ENCODE measurements at places on chromosomes 5 and 9.
A peak's percentile ranks its signal among the peaks of the same experiment; 100 is the strongest.

GRCh38 chr5:172758077-172758833 lies 12.7 kb downstream of the DUSP1 start:
- no peak for DNase-seq

DNA sequence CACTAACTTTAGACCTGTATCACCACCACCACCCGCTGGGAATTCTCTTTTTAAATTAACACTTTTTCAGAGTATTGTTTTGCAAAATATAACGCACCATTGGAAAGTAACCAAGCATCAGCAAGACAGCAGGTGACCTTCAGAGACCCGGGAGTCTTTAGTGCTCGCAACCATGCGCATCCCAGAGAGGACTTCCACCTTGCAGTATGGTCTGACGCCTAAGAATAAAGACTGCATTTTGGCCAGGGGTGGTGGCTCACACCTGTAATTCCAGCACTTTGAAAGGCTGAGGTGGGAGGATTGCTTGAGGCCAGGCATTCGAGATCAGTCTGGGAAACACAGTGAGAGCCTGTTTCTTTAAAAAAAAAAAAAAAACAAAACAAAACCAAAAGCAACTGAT lies 113.8 kb downstream of the MED27 start:
- DNase-seq, result no peak

- no peak for DNase-seq
Observed at GRCh38 chr9:101484046-101484445, 48.5 kb upstream of the ALDOB start.

GRCh38 chr5:113232221-113232620 lies 202.6 kb downstream of the TSSK1B start:
- no peak for DNase-seq

GRCh38 chr9:111615928-111616327 lies 15.2 kb upstream of the DNAJC25 start:
- no peak for DNase-seq

GRCh38 chr5:39190311-39191102 lies 28.9 kb downstream of the FYB1 start:
- DNase-seq, result no peak

GRCh38 chr9:126499911-126500599 lies 113.7 kb upstream of the LMX1B start:
- DNase-seq, result no peak

DNA sequence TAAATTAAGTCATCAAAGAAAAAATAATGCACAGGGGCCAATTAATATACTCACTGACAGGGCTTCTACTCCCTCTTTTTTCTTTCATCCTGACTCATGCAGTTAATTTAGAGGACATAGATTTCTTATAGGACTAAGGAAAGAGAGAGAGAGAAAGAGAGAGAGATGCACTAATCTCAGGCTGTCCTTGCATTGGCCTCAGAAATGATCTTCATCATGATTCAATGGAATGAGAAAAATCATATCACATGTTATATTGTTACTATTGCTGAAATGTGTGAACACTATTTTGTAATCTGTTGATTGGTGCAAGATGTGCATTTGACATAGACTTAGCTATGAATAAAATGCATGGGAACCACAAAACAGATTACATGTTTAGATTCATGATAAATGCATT lies 608.3 kb upstream of the NUDT12 start:
- DNase-seq, result no peak

DNA sequence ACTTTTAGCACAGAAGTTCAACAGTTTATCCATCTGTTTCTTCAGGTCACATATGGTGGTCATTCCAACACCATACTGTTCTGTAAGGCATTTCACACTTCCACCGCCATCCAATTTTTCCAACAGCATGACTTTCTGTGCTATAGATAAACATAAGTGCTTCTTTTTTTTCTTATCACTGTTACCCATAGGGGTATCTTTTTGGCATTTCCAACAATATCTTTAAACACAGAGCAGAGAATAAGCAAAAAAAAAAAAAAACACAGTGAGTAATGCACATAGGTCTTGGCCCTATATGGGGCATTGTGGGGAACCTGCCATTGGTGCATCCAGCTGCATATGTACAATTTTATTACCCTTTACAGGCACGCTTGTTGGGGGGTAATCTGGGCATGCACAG lies 12.2 kb upstream of the ZNF367 start:
- no peak for DNase-seq

DNA sequence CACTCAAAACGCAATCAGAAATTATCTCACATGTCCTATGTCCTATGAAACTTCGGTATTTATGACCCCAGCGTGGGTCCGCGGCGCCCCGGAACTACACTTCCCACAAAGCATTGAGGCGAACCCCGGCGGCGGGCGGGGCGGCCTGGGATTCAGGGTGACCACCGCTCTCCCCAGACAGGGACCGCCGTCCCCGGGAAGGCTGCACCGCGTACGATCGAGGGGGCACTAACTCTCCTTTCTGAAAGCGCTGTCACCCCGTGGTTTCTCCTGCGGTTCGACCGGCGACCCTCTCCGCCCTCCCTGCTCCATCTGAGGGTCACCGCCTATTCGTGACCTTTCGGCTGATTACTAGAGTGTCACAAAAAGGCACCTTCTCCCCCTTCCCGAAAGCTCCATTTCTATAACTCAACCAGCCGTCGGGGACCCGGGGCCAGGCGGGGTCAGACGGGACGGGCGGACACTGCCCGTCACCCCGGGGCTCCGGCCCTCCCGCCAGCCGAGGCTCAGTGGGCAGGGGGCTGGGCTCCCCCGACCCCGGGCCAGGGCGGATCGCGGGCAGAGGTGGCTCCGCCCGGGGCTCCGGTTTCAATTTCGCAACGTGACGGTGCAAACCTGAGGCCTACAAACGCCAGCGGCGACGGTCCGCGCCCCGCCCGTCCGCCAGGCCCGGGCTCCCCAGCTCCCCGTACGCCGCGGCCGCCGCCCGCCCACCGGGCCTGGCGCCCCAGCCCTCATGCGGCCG lies 1.3 kb downstream of the ECPAS start:
- peak; percentile 59 for DNase-seq

- no peak for DNase-seq
Observed at GRCh38 chr9:24460781-24461180, 84.9 kb downstream of the IZUMO3 start.

DNA sequence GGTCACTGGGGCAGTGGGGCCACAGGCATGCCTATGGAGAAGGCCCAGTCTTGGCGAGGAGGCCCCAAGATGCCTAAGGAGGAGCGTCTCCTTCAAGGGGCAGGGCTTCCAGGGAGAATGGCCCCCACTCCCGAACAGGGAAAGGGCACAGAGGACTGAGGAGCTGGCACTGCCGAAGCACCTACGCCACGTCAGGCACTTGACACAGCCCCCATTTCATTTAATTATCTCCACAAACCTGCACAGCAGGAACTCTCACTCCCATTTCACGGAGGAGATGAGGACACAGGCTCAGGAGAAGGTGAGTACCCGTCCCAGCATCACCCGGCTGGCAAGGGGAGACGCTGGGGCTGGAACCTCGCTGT lies 26.0 kb downstream of the EGR1 start:
- no peak for DNase-seq

- DNase-seq, result no peak
Observed at GRCh38 chr9:129221233-129221632, 43.2 kb upstream of the IER5L start.

DNA sequence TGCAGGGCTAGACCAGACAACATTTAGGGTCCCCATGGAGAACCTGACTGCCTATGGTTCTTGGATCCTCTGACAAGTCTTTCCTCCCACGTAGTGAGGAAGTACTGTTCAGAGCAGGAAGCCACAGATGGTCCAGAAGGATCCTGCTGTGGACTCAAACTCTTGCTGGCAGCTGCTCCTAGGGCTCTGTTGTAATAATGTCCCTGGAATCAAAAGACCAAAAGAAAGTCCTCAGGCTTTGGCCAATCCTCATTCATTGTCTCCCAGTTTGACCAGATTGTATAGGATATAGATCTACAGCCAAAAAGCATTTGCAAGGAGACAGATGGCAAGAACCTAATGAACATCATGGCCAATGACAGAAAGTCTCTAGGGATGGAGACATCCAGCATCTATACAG lies 53.9 kb downstream of the SEMA6A start:
- no peak for DNase-seq
